Keratinocyte (primary cell): ENCODE measurements at places on chromosomes 13 and 19.

DNA sequence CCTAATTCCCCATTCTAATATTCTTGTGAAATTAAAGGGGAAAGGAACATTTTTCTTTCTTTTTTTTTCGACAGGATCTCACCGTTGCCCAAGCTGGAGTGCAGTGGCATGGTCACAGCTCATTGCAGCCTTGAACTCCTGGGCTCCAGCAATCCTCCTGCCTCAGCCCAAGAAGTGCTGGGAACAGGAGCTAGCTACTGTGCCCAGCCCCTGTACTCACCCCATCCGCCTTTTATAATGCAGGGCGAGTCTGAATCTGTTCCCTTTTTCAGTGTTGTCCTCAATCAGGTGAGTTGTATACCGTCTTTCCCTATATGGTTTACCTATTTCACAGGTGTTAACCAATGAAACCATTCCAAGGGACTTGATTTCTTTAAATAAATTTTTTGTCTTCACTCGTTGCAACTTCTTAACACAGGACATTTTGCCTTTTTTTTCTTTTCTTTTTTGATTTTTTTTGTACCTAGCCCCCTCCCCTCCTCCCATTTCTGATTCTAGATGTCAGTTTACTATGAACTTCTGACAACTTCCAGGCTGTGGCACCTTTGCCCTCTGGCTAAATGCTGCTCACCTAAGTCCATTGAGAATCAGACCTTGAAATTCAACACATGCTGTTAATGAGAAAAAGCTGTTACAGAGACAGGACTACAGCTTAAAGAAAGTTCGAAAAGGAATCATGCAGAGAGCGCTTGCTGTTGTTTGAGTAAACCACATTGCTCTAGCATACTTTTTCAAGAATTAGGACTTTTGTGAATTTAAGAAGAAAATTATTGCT is 562.1 kb upstream of the KLF12 start:
- DNase-seq, result no peak

DNA sequence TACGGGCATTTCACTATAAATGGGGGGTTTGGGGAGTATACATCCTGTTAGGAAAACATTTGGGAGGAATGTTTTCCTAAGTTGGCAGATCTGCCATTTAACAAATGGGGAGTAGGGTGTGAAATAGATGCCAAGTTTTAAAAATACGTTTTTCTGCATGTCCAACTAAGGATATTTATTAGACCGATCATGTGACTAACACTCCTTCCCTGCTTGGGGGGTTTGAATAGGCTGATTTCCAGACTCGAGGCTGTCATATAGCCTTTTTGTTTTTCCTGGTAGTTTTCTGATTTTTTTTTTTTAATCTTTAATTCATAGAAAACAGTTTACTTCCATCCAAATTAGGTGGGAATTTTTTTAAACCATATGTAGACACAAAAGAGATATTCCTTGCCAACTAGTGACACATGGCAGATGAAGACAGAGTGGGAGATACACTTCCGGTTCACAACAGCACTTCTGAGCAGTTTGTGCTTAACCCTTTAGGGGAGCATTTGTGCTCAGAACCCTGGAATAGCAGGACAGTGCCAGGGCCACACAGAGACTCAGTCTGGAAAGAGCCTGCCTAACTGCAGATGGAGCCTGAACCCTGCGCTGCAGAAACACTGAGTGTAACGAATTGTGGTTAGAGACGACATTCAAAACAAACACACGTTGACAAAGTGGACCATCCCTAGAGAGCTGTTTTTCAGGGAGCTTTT is 5.6 kb upstream of the GATAD2A start:
- DNase-seq, result no peak

- DNase-seq, result no peak
These were observed 26.2 kb downstream of the ZNF473 start for GRCh38 chr19:50051964-50052363.

DNA sequence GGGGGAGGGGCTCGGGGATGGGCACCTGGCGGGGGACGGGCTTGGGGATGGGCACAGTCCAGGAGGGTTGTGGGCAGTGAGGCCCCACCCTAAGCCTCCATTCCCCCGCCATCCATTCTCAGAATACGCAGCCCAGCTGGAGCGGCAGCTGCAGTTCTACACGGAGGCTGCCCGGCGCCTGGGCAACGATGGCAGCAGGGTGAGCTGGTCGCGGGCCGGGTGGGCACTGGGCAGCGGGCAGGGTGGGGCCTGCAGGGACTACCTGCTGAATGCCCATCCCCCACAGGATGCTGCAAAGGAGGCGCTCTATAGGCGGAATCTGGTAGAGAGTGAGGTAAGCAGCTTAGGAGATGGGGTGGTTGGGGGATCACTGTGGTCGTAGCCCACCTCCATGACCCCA is 8.3 kb downstream of the PODNL1 start:
- no peak for DNase-seq

GRCh38 chr13:70666883-70667556 is 558.8 kb upstream of the KLHL1 start:
- no peak for DNase-seq

- DNase-seq, result no peak
These were observed 150.6 kb upstream of the RNF113B start for GRCh38 chr13:98327371-98328270.

DNA sequence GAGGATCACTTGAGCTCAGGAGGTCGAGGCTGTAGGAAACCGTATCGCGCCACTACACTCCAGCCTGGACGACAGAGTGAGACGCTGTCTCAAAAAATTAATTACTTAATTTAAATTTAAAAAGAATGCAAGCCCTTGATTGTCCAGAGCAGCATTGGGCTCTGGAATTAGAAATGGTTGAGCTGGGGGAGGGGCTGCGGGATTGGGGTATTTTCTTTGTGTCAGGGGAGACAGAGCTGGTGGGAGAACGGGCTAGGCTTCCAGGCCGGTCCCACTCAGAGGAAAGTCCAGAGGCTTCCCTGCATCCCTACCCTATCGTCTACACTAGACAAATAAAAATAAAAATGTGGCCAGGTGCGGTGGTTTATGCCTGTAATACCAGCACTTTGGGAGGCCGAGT is 2.2 kb upstream of the RAB3A start:
- no peak for DNase-seq

DNA sequence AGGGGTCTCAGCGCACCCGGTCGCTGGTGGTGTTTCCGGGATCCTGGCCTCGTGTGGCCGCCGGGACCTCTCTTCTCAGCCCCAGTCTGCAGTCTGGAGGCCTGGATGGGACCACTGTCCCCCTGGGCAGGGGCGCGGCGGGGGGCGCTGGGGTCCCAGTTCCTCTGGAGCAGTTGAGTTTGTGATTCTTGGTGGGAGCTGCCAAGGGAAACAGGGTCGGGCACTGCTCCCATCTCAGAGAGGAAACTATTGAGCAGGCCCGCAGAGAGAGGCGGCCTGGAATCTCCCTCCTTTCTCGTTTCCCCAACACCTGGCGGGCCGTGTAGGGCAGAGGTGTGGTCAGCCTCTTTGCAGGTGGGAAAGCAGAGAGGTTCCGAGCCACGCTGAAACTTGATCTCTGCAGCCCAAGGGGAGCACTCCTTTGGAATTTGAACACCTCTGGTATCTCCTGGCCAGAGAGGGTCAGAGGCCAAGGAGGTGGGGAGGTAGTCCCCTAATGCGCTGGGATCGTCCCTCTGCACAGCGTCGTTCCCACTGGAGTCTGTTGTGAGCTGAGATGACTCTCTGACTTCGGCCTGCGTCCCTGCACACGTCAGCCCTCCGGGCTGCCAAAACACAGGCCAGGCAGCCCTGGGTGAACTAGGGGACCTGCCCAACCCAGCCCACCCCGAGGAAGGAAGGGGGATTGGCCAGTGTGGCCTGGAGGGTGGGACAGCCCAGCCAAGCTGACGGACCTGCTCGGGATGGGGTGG is 741 bp downstream of the PLEKHF1 start:
- no peak for DNase-seq

DNA sequence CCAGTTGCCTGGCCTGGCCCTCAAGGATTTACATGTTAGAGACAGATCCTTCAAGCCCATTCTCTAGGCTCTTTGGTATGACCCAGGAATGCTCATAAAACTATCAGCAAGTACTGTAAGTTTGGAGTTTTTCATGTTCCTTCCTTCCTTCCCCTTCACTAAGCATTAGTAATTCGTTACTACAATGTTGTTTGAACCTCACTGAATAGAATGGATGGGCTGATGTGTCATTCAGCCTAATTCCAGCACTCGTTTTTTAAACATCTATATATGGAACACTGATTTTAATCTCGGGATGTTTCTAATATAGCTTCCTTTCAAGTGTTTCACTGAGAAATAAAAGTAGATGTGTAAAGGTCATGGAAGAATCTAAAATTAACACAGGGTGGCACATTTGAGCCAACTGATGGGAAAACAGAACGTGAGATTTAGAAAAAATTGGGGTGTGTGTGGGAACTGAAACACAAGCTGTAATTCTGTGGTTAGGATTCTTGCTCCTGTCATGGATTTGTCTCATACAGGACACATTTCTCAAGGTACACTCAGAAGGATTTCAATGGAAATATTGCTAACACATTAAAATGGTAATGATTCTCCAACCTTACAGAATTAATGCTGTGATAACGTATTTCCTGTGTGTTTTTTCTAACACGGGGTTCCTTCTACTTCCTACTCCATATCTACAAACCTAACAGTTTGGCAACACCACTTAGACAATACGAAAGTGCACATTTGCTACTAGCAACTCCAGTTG is 93.4 kb downstream of the FLT1 start:
- no peak for DNase-seq

GRCh38 chr19:51689751-51690453 is 3.2 kb upstream of the SPACA6 start:
- DNase-seq, result no peak
